ENCODE measurements at places on chromosomes 5 and 9.

DNA sequence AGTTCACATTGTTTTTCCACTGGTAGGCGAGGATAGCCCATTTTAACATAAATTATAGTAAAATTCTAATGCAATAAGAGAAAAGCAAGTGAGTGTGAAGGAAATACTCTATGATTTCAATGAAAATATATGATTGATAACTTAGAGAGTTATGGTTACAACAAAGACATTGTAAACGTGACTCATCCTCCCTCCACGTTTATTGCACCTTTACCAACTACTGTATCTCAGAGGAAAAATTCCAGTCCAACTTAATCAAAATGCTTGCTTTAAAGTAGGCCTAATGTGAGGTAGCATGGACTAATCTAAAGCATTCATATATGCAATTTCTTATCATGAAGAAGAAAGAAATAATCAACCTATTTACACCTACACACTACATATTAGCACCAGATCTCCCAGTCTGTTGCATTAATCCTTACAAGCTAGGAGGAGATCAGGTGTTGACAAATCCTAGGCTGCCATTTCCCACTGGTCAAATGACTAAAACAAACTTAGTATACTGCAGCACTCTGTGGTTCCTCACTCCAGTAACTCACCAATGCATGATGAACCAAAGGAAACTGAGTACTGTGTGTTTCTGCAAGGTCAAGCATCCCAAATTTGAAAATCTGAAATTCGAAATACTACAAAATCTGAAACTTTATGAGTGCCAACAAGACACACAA, 41.7 kb downstream of the ECPAS start:
- no peak for DNase-seq

- no peak for DNase-seq
Measured at GRCh38 chr5:12237837-12238575, 333.8 kb upstream of the CTNND2 start.

GRCh38 chr5:65489119-65489518, 7.4 kb upstream of the ADAMTS6 start:
- DNase-seq = no peak

DNA sequence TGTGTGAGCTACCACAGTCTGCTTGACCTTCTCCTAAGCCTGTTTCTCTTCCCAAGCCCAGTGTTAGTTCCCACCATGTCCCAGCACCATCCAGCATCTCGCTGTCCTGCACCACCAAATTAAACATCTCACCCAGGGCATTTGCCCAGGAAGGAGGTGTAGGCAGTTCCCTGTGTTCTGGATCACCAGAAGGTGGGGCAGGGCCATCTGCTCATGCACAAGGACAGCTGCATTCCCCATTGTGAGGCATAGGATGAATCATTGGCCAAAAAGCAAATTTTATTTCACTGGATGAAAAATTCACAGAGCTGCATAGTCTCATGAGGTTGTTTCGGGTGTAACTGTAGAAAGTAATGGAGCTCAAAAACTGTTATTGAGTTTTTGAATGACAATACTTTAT, 89.5 kb upstream of the GRIA1 start:
- DNase-seq = no peak

DNA sequence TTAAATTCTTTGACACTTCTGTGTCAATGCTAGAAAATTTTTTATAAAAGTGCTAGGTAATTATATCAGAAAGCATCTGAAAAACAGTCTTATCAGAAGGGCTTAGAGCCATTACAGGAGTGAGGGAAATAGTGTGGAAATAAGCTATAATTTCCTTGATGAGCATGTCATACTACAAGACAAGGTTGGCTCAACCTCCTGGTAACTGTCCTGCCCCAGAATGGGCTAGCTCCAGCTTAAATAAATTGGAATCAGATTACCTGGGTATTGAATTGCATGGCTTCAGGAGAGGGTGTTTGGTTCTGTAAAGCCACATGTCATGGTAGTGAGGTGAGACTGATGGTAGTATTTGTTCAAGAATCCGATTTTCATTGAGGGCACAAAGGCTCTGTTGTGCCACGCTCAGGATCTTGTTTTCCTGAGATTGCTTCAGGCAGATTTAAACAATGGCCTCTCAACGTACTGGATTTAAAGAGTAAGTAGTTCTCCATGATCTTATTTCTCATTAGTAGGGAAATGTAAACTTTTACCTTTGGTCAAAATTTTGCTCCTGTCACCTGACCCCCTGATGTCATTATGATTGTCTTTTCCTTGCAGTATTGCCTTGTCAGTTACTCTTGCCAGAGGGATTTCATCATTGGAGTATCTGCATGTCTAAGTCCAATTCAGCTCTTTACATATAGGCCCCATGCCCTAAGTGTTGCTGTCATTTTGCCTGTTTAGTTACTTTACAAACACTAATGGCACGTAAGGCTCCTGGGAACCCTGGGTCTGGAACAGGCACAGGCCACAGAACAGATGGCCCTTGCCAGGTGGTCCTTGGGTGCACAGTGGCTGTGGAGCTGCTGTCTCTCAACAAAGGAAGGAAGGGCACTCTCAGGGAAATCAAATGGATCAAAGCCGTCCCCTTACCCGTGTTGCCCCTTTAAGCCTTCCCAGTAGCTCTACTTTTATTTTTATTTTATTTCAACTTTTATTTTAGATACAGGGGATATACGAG, 21.3 kb downstream of the TRIO start:
- DNase-seq = no peak

DNA sequence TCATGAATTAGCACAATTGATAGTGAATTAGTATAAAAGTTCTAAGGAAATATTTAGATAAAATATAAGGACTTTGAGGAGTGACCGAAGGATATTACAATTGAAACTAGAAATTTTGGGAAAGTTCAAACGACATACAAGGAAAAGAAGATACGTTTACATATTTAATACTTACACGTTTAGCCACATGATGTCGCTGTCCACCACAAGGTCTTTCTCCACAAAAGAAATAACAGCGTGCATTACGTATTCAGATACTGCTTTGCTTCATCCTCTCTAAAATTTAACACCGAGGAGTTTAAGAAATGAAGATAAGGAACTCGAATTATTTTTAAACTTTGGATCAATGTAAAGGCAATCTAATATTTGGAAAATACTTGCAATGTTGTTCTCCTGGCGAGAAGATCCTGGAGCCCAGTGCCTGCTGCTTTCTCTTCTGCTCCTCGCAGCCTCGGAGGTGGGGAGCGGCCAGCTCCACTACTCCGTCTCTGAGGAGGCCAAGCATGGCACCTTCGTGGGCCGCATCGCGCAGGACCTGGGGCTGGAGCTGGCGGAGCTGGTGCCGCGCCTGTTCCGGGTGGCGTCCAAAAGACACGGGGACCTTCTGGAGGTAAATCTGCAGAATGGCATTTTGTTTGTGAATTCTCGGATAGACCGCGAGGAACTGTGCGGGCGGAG, at the start of gene PCDHA3:
PCDHA3 (plus strand) TSS at position 242 of the 678 bp plus-strand sequence.
- DNase-seq = no peak

GRCh38 chr9:88990729-88991065, 571 bp upstream of the S1PR3 start:
- DNase-seq = no peak

GRCh38 chr5:131976414-131977211, 31.1 kb upstream of the MEIKIN start:
- DNase-seq = no peak

DNA sequence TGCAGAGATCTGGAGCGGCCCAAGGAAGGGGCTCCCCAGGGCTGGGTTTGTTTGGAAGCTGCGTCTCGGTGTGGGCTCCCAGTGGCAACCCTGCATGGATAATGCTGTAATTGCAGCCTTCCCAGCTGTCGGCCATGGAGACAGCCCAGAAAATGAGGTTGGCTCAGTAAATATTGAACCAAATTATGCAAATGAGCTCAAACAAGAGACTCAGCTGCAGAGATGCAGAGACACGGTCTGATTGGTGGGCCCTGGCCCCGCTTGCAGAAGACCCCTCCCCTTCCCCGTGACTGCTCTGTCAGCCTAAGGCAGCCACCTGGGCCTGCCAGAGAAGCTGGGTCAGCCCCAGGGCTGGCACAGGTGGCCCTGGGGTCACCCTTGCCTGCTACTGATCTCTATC, 75.9 kb downstream of the RAD23B start:
- DNase-seq = no peak

GRCh38 chr5:150540615-150541396, 32.9 kb downstream of the NDST1 start:
- DNase-seq = peak; percentile 63

- DNase-seq = no peak
Measured at GRCh38 chr5:1304033-1304432, 9.2 kb upstream of the TERT start.

DNA sequence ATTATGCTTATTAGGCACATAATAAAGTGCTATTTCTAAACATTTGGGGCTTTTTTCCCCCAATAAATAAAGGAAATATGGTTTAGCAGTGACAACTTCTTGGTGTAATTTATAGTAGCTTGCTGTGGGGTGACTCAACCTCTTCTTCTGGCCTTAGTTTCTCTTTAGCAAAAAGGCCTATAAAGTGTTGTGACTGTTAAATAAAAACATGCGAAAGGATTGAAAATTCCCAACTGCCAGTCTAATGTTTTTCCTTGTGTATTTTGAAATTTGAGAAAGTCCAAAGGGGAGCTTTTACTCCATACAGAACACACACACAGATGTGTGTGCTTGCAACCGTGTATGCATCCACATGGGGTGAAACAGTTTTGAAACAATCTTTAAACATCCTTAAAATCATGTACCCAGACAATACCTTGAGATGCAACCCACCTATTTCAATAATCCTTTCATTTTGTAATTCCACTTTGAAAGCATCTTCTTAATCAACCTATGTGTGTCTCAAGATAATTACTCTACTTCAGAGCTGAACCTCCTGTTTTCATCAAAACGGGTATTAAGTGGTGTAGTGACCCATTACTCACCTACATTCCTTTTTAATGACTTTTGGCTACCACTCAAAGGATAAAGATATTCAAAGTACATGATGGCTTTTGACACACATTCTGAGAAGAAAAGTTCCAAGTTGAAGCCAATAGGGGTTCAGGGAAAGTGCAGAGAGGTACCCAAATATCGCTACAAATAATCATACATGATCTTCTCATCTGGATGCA, 123.8 kb downstream of the DROSHA start:
- DNase-seq = peak; percentile 81

DNA sequence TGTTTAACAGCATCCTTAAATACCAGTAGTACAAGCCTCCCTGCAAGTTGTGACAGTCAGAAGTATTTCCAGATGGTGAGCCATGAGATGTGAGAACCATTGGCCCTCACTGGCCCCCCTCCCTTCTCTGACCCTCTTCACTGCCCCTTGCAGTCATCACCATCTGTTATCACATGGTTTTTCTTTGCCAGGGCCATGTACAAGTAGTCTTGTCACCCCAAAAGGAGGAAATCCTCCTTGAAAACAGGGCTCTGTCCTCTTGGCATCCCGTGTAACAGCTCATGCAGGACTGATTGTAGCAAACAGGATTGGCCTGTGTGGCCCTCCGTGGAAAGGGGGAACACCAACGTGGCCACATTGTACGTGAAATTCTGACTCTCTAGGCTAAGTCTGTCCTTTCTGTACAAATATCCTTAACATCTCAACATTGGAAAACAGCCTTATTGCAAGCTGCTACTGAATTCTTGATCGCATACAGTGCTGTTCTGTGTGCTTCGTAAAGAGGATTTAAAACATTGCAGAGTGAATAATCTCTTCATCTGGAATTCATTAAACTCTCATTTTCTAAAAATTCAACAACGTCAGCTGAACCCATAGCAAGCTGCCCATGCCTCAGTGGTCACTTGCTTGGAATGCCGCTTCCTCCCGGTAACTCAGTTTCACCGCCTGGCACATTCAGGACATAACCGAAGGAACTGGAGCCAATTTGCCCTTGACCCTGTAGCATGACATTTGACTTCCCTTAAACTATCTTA, 171.7 kb downstream of the ATPSCKMT start:
- DNase-seq = no peak
